ENCODE measurements at places on chromosomes 7 and 10. TPM values are rescaled to one million over a fixed set of nuclear protein-coding genes. Genes with fewer than 3 reads are reported as not detected.
A peak's percentile ranks its signal among the peaks of the same experiment; 100 is the strongest.

GRCh38 chr10:128310971-128311658, 184.9 kb upstream of the MKI67 start:
- no peak for DNase-seq

- no peak for DNase-seq
These were observed 63.9 kb upstream of the PRKCQ start for GRCh38 chr10:6643962-6644361.

DNA sequence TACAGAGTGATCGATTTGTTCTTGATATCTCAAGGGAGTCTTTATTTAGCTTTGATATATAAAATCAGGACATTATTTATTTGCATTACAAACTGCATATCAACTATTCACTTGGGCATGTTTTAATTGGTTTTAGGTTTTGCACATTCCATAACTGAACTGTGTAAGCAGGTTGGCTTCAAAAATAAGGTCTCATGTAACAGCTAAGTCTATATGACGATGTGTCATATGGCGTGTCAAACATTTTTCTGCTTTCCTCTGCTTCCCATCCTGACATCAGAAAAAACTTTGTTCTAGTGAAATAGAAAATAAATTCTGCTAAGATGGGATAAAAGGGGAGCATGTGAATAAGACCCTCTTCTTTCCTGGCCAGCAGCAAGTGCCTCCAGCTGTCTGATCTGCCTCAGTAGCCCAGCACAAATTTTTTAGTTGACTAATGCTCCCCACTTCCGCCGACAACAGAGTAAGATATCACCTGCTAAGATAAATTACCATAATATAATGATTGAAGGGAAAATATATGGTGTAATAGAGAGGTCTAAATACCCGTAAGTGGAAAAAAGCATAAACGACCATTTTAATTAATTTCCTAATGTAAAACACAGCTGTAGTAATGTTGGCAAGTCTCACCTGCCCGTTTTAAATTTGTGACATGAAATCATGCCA, 180.5 kb downstream of the TAX1BP1 start:
- DNase-seq, result peak; percentile 51

DNA sequence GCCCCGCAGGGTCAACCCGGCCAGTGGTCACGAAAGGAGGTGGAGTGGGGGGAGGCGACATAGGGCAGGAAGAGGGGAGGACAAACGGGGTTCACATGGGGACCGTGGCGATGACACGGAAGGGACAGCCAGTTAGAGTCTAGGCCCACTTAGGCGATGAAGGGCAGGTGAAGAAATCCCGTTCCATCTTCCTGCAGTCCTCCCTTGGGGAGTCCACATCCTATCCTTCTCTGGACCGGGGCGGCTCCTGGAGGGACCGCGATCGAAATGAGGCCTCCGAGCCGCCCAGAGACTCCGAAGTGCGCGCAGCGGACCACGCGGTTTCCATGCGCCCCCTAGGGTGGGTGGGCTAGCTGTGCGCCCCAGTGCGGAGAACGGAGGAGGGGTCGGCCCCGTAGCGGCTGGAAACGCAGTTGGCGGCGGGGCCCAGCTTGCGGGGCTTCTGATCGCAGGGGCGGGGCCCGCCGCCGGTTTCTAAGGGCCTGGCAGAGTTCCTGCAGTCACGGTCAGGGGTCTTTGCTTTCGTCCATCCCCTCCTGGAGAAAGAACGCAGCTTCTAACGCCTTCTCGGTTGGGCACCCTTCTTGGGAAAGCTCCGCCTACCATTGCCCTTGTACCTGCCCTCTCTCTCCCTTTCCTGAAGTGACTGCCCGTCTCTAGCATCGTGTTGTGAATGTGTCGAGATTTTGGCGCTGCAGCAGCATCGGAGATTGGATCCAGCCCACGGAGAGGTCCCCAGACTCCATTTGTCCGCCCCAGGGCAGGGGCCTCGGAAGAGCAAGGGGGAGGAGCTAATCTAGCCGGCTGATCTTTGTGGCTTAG, 17.9 kb upstream of the TMEM225B start:
- DNase-seq, result no peak

DNA sequence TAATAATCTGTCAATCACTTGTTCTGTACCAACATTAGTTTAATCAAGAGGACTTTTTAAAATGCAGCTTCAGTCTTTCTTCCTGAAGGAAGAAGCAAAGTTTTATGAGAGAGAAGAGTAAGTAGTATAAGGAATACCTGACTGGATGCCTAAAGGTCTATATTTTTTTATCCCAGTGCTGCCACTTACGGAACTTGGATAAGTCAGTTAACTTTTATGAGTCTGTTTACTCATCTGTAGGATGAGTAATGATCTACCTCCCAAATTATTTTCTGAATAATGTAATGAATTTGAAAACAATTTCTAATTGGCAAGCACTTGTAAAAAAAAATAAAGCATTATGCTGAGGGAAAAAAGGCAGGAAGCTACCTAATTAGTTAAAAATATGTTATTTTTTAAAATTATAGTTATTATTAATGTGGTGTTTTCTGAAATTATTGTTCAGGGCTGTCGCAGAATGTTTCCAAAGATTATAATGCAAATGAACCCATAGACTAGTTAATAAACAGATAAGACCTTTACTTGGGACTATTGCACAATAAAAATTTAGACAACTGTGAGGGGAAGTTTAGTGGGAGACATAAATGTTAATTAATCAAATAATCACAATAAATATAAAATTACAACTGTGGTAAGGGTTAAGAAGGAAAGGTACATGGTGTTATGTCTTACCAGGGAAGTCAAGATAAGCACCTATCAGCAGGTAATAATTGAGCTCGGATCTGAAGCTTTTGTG, 24.6 kb downstream of the SLK start:
- DNase-seq, result peak; percentile 51

- DNase-seq, result no peak
These were observed 7.9 kb upstream of the NKX2-3 start for GRCh38 chr10:99524736-99525380.

DNA sequence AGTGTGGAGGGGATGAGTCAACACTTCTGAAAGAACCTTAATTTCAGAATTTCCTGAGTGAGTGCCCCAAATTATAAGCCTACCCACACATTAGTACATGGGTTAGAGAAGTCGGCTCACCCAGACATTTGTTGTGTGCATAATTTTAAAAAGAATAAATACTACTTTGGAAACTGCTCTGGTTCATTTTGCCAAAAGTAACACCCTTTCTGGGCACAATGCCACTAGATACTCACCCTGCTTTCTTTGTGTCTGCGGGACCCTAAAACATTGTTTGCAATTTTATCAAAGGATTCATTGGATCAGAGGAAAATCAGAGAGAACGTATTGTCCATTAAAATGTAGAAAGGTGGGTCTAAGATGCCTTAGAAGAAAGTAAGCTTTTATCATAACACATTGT, 245.5 kb upstream of the NRP1 start:
- DNase-seq, result no peak

SPACDR gene
- total RNA-seq, result 0.11 TPM

SHTN1 gene
- 9.0 TPM for total RNA-seq

FOXI2 gene
- not detected for total RNA-seq

MMD2 gene
- total RNA-seq, result not detected

DENND11 gene
- 6.9 TPM for total RNA-seq
